ENCODE measurements at places on chromosomes 7 and 10.

DNA sequence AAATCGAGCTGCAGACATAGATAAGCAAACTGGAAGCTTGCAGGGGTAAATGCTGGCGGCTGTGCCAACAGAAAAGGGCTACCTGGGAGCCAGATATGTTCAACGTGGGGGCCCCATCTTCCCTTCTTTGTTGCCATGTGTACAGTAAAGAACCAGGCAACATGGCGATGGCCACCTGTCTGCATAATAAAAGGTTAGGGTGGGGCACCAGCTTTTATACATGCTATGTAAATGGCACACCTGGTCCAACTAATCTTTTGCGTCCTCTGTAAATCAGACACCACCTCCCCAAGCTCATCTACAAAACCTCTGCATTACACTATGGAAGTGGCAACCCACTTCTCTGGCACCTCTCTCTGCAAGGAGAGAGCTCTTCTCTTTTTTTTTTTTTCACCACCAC lies 13.9 kb downstream of the BUD31 start:
- DNase-seq = no peak

GRCh38 chr7:69108097-69108496 lies 490.2 kb upstream of the AUTS2 start:
- no peak for DNase-seq

- no peak for DNase-seq
These were observed 17.6 kb downstream of the PRXL2A start for GRCh38 chr10:80425901-80426300.

DNA sequence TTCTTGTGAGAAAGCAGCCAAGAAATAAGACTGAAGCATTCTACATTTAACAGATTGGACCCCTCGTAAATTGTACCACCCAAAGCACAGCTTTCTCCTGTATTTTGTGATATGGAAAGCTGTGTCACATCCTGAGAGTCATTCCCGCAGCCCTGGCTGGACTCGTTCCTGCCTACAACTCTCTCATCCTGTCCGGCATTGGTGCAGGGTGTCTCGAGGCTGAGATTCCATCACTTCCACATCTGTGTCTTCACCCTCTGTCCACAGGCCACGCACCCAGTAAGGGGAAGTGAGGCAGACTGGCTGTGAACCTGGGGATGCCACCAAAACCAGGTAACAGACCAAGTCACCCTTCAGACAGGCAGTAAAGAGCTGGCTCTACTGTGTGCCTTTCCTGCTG lies 146.2 kb upstream of the KLF6 start:
- DNase-seq = no peak

DNA sequence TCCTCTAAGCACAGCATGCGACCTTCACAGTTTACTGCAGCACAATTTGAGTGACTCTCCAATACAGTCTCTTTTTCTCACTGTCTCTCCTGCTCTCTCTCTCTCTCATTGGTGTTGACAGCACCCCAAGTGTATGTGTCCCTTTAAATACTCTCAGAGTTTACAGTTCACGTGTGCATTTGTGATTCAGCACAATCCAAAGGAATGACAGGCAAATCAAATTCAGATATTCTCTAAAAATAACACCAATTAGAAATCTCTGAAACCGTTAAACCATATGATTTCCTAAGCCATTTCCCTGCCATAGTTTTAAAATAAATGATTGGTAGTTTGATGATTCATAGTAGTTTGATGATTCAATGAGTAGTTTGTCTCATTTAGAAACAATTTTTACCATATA lies 104.0 kb upstream of the GAD2 start:
- DNase-seq = no peak

- no peak for DNase-seq
These were observed 33.8 kb upstream of the COL1A2 start for GRCh38 chr7:94360926-94361325.

- no peak for DNase-seq
These were observed 51.5 kb upstream of the RSBN1L start for GRCh38 chr7:77644774-77645173.

GRCh38 chr10:118798231-118798662 lies 43.5 kb upstream of the CACUL1 start:
- no peak for DNase-seq
